ENCODE measurements at places on chromosomes 11 and 22. TPM values are rescaled to one million over a fixed set of nuclear protein-coding genes. Genes with fewer than 3 reads are reported as not detected.

- no peak for DNase-seq
These were observed 5.3 kb upstream of the CHADL start for GRCh38 chr22:41245917-41246499.

- DNase-seq, result no peak
These were observed 96.8 kb downstream of the GRAMD1B start for GRCh38 chr11:123526918-123527317.

- no peak for DNase-seq
These were observed 76.7 kb upstream of the KCNQ1OT1 start for GRCh38 chr11:2776351-2777061.

DNA sequence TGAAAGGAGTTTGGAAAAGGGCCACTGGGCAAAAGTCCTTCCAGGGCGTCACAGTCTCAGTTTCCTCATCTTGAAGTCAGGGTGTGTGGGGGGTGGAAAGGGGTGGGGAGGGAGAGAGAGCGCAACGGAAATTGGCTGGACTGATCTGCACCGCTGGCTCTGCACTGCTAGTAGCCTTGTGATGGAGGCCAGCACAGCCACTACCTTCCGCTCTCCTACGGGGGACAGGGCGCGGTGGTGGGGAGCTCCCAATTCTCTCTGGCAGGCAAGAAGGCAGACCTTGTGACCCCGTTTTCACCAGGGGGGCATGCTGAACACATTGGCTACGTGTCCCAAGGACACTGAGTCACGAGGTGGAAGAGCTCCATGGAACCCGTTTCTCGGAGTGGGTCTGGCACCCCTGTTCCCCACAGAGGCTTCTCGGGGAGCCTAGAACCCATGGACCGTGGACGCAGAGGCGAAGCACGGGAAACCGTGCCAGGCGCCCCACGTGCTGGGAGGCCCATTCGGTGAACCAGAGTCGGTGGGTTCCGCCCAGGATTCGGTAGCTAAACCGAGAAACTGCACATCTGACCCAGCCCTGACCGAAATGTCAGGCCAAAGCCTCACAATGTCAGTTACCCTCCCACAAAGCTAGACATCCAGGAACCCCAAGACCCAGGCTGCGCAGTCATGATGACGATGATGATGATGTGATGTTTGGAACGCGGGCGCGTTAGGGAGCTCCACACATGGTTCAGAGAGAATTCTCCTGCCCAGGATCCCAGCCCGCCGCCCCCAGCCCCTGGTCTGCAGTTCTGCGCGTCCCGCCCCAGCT, 28.3 kb upstream of the WNT11 start:
- no peak for DNase-seq

GRCh38 chr11:70606951-70607330, 208.6 kb downstream of the CTTN start:
- no peak for DNase-seq

GRCh38 chr11:95076416-95076815, 9.7 kb downstream of the SRSF8 start:
- DNase-seq, result peak; percentile 75

MMP7 gene
- total RNA-seq, result not detected

PTPRJ gene
- total RNA-seq, result 14.9 TPM

SYT12 gene
- total RNA-seq, result 0.56 TPM

SCN4B gene
- total RNA-seq, result 0.18 TPM

Data from IMR-90 (cell line).